ENCODE measurements at places on chromosomes 2 and 18.

DNA sequence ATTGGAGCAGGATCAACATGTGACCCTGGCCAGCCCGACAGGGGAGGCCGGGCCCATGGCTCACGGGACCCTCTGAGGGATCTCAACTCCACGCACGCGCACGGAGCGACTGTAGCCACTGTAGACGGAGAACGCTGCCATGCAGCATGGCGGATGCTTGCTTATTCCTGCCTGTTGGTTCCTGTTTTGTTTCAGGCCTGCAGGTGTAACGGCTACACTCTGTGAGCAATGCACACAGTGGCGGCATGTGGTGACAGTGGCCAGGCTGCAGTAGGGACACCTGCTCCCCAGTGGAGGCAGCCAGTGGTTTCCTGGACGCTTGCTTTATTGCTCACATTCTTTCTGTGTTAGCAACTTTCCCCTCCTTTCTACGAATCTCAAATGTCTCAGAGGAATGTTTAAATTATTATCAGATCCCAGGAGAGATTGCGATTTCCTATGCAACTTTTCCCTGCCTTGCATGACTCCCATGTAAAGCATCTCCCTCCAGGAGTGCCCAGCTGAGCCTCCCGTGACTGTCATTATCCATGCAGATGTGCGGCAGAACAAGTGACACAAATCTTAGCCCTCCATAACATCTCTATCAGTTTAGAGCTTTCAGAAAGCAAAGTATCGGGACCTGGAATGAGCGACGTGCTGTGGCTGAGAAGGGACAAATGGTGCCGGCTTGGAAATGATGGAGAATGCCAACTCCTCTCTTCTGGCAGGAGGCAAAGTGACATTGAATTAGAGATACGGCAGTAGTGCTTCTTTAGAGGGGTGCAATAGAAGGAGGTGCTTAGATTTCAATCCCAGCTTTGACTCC lies 209.7 kb downstream of the ASB1 start:
- DNase-seq: no peak

DNA sequence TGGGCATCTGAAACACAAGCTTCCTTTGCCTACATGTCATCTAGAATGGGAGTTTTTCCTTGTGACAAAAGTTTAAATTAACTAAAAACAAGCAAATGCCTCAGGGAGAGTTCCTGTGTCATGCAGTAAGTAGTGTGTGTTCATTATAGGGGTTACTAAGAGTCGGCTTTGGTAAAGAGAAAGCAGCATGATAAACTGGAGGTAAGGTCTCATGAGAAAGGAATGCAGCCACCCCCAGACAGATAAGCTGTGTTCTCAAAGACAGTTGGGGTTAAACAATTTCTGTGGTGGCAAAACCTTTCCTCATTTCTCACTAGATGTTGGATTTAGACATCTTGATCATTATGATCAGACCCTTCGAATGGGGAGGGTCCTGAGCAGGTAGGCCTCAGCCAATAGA lies 129.7 kb downstream of the MAP4K4 start:
- no peak for DNase-seq

DNA sequence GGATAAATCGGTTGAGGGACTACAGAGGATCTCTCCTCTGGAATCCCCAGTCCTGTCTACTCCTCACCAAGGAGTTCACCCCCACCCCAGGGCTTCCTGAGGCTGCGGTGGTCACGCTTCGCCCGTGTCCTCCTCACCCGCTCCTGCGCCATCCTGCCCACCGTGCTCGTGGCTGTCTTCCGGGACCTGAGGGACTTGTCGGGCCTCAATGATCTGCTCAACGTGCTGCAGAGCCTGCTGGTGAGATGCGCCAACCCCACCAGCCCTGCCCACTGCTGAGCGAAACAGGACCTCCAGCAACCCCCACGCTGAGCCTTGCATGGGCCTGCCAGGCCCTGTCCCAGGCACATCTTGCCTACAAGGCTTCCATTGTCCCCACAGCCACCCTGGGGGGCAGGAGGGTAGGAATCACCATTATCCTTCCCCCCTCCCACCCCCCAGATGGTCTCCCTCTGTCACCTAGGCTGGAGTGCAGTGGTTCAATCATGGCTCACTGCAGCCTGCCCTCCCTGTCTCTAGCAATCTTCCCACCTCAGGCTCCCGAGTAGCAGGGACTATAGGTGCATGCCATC lies 6.7 kb upstream of the CTDSP1 start:
- DNase-seq: no peak

- DNase-seq: no peak
Observed at GRCh38 chr2:43328133-43328532, 101.7 kb upstream of the ZFP36L2 start.

GRCh38 chr18:24009651-24010333 lies 4.8 kb upstream of the TTC39C start:
- no peak for DNase-seq

DNA sequence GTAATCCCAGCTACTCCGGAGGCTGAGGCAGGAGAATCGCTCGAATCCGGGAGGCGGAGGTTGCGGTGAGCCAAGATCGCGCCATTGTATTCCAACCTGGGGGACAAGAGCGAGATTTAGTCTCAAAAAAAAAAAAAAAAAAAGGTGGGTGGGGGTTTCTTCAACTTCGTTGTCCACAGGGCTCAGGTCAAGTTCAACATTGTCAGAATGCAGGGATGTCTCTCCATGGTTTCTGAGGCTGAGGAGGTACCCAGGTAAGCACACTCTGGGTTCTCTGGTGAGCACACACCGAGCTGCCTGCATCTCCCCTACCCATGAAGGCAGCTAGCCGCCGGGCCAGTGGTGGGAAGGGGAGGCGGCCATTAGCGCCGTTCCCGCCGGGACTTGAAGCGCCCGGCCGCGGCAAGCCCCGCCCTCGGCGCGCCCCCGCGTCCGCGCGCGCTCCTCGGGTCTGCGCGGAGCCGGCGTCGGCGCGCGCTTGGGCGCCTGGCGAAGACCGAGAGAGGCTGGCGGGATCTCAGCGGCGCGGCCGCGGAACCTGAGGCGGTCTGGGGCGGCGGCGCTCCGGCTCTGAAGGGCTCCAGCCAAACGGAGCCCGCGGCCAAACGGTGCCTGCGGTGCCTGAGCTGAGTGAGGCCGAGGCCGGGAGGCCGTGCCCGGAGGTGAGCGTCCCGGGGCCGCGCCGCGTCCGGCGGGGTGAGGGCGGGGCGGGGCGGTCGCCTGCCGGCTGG lies at the start of gene UBXN2A:
Gene UBXN2A (plus strand): TSS at position 477 of the 731 bp plus-strand sequence. CDS start 17,852 bp downstream, outside the sequence.
- DNase-seq: peak; percentile 67

- no peak for DNase-seq
Observed at GRCh38 chr2:228648541-228648940, 467.1 kb upstream of the SPHKAP start.

- no peak for DNase-seq
Observed at GRCh38 chr2:79210274-79210917, 50.8 kb upstream of the REG3A start.

GRCh38 chr2:27237341-27237945 lies 20.3 kb downstream of the CAD start:
- DNase-seq: no peak

DNA sequence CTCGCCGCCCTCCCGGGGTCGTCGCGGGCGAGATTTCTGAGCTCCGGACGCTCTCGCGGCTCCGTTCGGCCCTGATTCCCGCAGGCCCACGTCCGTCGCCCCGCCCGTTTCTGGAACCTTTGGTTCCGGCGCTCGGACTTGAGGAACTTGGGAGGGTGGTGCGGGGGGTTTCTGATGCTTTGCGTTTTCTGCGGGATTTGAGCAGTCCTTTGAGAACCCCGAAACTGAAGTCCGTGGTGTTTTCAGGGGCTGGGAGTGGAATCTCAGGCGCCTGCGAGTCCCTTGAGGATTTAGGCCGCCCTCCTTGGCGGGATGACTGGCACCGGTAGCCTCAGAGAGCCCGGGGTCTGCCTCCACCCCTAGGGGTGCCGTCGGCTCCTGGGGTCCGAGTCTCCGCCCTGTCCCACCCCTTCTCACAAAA lies 336 bp downstream of the THNSL2 start:
- DNase-seq: peak; percentile 34

DNA sequence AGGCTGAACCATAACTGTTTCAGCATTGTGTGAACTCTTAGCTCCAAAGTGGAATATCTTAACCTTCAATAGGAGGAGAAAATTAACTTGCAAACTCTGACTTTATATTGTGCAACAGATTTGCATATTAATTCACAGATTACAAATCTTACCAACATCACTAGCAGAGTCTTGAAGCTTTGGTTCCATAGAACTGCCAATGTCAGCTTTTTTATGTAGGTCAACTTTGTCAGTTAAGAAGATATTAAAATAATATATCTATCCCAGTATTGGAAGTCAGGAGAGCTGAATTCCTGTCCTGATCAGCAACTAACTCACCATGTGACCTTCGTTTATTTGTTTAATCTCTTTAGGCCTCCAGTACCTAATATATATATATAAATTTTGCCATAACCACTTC lies 121.8 kb downstream of the EPHA4 start:
- no peak for DNase-seq

- no peak for DNase-seq
Observed at GRCh38 chr18:36381075-36381474, 83.6 kb downstream of the FHOD3 start.

DNA sequence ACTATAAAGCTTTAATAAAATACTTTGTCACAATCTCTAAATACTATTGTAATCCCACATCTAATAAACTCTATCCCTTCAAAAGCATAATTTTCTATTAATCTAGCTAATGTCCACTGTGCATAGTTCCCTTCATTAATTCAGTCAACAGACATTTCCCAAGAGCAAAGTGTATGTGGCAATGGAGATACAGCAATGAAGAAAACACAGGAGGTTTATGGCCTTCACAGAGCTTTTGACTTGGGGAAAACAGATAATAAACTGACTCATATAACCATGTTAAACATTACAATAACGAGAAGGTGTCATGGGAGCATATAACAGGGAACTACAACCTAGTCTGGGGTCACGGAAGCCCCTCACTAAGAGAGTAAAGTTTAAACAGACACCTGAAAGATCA lies 86.3 kb downstream of the SPIRE1 start:
- DNase-seq: no peak

GRCh38 chr2:206556357-206556949 lies 85.8 kb upstream of the FAM237A start:
- peak; percentile 12 for DNase-seq

- no peak for DNase-seq
Observed at GRCh38 chr2:165248238-165248637, 9.0 kb downstream of the SCN2A start.
